ENCODE measurements at places on chromosomes 1 and 21. TPM values are rescaled to one million over a fixed set of nuclear protein-coding genes. Genes with fewer than 3 reads are reported as not detected.
A peak's percentile ranks its signal among the peaks of the same experiment; 100 is the strongest.

Gene SAMSN1
- 73.0 TPM for total RNA-seq

Gene HTR6
- not detected for total RNA-seq

DNA sequence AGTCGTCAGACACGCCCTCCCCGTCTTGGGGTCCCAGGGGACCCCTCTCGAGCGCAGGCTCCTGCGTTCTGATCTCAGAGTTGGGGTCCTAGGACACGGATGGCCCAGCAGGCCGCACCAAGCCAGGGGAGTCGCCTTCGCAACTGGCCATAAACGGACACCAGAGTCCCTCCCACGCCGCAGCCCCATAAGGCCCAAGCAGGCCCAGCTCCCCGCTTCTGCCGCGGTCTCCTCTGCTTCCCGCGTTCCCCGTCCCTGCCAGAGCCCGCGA is 633 bp downstream of the DMRTA2 start:
- H3K27ac ChIP-seq: no peak overlapping the region
- H3K4me1 ChIP-seq: peaks cover 26% of the 10 kb centered on the region
- no peak overlapping the region for H3K4me3 ChIP-seq

GRCh38 chr1:51329443-51330325 is 678 bp downstream of the TTC39A start:
- H3K27ac ChIP-seq: no peak overlapping the region
- H3K4me3 ChIP-seq: peak overlapping the region; percentile 55
- no peak for DNase-seq
- peaks cover 25% of the 10 kb centered on the region for H3K27me3 ChIP-seq
- H3K36me3 ChIP-seq: no peaks in the 10 kb centered on the region

- H3K27ac ChIP-seq: no peak overlapping the region
- H3K36me3 ChIP-seq: no peaks in the 10 kb centered on the region
- no peaks in the 10 kb centered on the region for H3K27me3 ChIP-seq
- DNase-seq: no peak
These were observed 97.0 kb downstream of the PLD5 start for GRCh38 chr1:242427519-242427918.

GRCh38 chr21:18529254-18529653 is 125.7 kb upstream of the TMPRSS15 start:
- H3K27ac ChIP-seq: no peak overlapping the region
- no peaks in the 10 kb centered on the region for H3K36me3 ChIP-seq
- no peak for DNase-seq

DNA sequence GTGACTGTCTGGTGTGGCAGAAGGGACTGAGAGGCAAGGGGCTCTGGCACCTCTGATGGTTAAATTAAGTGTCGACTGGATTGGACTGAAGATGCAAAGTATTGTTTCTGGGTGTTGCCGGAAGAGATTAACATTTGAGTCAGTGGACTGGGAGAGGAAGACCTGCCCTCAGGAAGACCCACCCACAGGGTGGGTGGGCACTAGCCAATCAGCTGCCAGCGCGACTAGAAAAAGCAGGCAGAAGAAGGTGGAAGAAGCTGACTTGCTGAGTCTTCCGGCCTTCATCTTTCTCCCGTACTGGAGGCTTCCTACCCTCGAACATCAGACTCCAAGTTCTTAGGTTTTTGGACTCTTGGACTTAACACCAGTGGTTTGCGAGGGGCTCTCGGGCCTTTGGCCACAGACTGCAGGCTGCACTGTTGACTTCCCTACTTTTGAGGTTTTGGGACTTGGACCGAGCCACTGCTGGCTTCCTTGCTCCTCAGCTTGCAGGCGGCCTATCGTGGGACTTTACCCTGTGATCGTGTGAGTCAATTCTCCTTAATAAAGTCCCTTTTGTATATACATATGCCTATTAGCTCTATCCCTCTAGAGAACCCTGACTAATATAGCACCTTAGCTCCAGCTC is 79.6 kb downstream of the KAZN start:
- H3K27me3 ChIP-seq: no peaks in the 10 kb centered on the region
- no peak overlapping the region for H3K4me3 ChIP-seq
- H3K36me3 ChIP-seq: no peaks in the 10 kb centered on the region
- H3K27ac ChIP-seq: no peak overlapping the region
- no peak for DNase-seq

Gene HMCN1
- total RNA-seq: 0.18 TPM

- no peak overlapping the region for H3K4me3 ChIP-seq
- H3K27me3 ChIP-seq: no peaks in the 10 kb centered on the region
- H3K36me3 ChIP-seq: no peaks in the 10 kb centered on the region
- no peaks in the 10 kb centered on the region for H3K4me1 ChIP-seq
- no peak for DNase-seq
These were observed 544.1 kb downstream of the KIF26B start for GRCh38 chr1:245698860-245699259.

Data from activated T-helper 2 cell treated with anti-CD3 and anti-CD28 coated beads, Interferon-gamma antibody, Interleukin-2, Interleukin-4, amounts not matched to agents 10 μg/mL and 5 μg/mL and 100 μg/mL, durations not matched to agents 14 hours and 24 hours and 36 hours (primary cell).